8988T (cell line): ENCODE measurements at places on chromosomes 2 and 18.

DNA sequence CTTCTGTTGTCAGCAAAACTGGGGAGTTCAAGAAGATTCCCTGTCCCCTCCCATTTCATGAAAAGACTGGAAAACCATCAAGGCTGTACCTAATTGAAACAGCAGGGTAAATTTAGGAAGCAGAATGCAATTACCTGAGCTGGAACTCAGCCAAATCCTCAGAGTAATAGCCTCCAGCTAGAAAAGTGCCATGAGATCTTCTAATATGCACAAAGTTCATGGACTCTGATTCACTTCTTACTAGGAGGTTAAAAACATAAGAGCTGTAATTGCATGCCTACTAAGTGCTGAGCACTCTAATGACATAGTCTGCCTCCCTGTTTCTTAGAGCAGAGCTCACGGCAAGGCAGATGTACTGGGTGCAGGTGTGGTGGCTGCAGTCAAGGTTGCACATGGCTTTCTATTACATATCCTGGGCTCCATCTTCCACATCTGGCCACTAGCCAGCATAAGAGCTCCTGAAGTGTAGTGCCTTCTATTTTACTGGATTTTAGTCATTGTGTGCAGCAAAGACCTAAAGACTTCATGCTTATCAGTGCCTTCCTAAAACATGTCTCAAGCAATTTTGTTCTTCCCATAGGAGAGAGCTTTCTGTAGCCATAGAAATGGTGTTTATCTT is 341.7 kb downstream of the PTPRM start:
- no peak for DNase-seq

GRCh38 chr2:45625824-45626223 is 14.8 kb upstream of the SRBD1 start:
- DNase-seq, result no peak

DNA sequence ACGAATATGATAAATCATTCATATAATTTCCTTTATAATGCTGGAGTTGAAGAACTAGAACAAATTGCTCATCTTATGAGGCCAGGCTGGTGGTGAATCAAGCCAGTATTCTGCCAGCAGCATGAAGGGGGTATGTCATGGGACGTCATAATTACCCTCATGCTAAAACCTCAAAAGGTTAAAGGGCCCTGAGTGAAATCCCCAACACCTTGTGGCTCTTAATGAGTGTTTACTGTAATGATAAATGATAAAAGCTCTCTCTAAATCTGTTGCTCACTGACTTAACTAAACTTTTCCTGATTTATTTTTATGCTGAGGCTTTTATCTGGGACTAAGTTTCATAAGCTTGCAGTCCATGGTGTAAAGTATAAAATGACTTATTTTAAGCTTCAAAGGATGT is 18.3 kb upstream of the NEDD4L start:
- no peak for DNase-seq

DNA sequence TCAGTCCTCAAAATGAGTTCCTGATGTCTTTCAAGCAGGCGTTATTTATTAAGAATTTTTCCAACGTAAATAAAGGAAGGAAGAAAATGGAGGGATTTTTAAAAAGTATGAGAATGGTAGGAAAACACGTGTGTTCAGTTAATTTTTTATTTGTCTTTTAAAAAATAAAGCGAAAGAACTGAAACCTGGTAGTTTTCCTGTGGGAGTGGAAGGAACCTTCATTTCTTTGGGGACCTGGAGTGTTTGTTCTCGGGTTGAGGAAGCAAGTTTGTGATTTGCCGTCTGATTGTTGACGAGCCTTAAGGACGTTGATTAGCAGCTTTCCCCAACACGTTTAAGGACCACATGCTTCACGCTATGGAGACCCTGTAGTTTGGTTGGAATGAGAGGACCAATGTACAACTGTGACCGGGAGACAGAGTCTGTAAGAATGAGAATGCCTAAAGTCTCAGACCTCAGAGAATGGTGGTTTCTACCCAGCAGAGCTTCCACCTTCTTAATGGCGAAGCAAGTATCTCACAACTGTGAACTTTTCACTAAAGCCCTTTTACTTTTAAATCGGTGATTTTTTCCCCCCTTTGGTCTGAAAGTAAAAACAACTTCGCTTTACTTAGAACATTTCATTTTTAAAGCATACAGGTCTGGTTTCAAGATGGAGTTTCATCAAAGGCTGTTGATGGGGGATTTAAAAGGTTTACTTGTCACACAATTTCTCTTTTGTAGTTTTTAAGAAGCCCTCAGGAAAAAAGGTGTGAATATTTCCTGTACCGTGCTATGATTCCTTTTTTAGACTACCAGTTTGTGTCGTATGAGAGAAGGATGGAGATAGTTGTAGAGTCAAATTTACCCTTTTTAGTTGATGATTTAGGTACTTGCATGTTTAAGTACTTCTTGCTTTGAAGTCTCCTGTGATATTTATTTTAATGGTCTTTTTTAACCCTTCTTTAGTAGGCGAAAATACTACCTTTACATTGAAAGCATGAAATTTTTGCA is 1.4 kb downstream of the TTC39C start:
- DNase-seq, result no peak

- no peak for DNase-seq
These were observed 240.0 kb upstream of the GULP1 start for GRCh38 chr2:188051706-188052105.

GRCh38 chr2:2590141-2590540 is 259.1 kb upstream of the MYT1L start:
- DNase-seq, result no peak

DNA sequence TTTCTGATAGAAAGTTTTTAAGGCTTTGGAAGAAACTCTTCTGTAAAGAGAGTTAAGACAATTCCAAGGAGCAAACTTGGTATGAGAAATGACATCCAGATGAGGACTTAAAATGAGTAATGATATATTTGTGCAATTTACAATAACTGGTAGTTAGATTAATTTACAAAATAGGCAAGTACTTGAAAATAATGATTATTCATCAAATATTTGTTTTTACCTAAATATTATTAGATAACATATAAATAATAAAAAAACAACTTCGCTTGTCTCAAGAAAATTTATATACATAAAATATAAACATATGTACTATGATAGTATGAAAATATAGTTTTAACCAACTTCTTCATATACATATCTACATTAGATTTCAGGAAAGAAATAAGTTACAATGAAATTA is 478.5 kb downstream of the TRIB2 start:
- DNase-seq, result no peak

GRCh38 chr18:61607867-61608266 is 274.6 kb downstream of the CDH20 start:
- DNase-seq, result no peak

DNA sequence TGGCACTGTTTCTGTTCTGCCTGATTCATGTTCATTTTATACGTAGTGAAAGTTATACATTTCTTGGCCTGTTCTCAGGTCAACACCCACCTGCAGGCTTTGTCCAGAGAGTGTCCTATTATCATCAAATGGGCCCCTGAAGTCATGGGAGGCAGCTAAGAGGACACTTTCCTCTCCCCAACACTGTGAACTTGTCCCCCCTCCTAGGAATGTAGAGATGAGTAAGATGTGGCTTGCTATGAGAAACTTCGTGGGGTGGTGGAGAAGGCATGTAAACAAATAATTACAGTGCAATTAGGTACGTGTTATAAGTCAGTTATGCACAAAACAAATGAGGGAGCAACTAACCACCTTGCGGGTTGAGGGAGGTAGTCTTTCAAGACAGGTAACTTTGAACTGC is 57.9 kb downstream of the COL4A3 start:
- DNase-seq, result no peak

- no peak for DNase-seq
These were observed 78.2 kb upstream of the CABLES1 start for GRCh38 chr18:23057096-23057495.

GRCh38 chr2:20216130-20217025 is 8.6 kb downstream of the SDC1 start:
- no peak for DNase-seq

DNA sequence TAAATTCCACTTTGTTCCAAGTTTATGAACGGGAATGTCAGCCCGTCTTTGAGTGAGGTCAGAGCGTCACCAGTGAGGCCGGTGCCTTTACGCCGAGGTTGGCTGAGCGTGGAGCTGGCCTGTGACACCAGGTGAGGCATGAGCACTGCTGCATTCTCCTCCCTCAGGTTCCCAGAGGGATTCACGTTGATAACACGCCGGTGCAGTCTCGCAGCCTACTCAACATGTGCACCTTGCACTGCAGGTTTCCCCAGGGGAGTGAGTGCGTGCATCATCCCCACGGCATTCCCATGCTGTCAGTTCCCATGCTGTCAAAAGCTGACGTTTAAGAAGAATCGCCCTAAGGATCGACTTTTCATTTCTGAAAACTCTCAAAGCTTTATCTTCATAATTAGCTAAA is 213.3 kb downstream of the LDLRAD4 start:
- no peak for DNase-seq

DNA sequence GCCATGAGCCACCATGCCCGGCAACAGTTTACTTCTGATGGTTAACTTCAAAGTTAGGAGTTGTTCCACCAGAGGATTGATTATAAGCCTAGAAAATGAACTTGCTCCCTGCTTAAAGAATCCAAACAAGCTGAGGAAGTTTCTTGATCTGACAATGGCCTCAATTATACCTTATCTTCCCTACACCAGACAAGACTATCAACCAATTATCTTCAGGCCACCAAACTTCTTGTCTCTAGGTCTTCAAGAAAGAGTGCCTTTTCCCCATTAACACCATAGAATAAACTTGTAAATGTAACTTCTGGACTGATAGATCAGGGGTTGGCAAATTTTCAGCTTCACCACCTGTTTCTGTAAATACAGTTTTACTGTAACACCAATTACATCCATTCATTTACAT is 15.0 kb downstream of the ZC3H8 start:
- DNase-seq, result no peak

- no peak for DNase-seq
These were observed 2.1 kb downstream of the CERS6 start for GRCh38 chr2:168458139-168458538.

GRCh38 chr2:50963734-50964133 is 68.2 kb downstream of the NRXN1 start:
- DNase-seq, result no peak

- no peak for DNase-seq
These were observed 122.9 kb upstream of the KLF7 start for GRCh38 chr2:207288628-207289027.

DNA sequence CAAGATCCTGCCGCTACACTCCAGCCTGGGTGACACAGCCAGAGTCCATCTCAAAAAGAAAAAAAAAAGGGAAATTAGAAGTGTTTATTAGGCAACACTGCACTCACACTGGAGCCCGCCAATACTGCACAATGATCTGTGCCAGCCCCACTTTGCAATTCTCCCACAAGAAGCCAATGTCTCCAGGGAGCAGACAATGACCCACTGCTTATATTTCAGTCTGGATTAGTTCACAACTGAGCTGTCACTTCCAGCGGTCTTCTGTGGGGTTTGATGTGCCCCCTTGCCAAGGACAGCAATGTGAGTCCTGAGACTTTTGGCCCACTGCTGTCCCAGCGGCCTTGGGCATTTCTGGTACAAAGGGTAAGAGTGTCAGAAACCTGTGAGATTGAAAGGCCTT is 85.6 kb upstream of the PPM1B start:
- DNase-seq, result no peak

- no peak for DNase-seq
These were observed 46.4 kb upstream of the CXCR4 start for GRCh38 chr2:136164280-136164776.

- no peak for DNase-seq
These were observed 94.9 kb downstream of the FHOD3 start for GRCh38 chr18:36392164-36392978.

DNA sequence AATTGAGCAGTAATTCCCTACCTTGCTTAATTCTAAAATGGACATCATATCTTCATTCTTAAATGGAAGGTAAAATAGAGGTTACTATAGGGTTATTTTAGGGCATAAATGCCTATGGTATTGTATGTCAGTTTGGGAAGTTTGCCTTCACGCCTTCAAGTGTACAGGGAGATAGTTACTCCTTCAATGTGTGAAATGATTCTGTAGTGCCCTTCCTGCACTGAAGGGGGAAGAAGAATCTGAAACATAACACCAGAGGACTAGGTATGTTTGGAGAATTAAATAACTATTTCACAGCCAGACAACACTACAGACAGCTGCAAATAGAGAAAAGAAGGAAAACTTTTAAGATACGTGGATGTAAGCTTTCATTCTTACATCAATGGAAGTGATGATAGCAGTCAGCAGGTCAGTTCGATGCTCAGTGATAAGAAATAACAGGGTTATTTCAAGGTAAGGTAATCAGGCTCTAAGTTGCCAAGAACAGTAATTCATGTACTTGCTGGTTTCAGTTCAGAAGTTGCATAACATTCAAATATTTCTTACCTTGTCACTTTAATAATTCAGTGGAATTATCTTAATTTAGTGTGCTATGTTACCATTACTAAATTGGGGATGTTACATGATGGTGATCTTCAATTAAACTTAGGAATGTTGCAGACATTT is 4.0 kb downstream of the PKP4 start:
- DNase-seq, result no peak

- no peak for DNase-seq
These were observed 57.4 kb downstream of the COPS8 start for GRCh38 chr2:237143118-237143517.

DNA sequence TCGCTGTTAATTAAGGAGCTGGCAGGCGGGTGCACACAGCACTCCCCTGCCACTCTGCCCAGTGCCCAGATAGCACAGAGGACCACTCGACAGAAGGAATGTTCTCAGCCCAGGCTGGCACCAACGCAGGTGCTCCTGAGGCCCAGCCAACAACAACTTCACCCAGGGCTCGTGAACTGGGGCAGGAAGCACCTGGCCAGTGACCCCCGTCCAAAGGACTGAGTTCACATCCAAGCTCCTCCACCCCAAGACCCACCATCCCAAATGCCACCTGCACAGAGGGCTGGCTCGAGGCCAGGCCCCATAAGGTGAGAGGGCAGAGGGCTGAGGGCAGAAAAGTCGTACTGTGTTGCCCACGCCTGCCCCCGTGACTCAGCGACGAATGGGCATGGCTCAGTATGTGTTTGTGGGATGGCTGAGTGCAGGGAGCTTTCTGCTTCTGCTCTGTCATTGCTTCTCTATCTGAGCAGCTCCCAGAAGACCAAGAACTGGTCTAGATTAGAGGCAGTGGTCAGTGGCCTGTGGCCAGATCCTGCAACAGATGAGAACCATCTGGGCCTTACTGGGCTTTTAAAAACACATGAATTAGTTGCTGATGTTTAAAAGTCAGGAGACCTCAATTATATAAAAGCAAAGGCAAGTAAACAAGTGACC is 68.4 kb downstream of the POLR1A start:
- no peak for DNase-seq

- no peak for DNase-seq
These were observed 496.9 kb upstream of the VRK2 start for GRCh38 chr2:57549642-57550102.
